ENCODE measurements at places on chromosomes 5 and 9. TPM values are rescaled to one million over a fixed set of nuclear protein-coding genes. Genes with fewer than 3 reads are reported as not detected.
A peak's percentile ranks its signal among the peaks of the same experiment; 100 is the strongest.

ARHGEF37 gene
- 4.1 TPM for polyA plus RNA-seq

DNA sequence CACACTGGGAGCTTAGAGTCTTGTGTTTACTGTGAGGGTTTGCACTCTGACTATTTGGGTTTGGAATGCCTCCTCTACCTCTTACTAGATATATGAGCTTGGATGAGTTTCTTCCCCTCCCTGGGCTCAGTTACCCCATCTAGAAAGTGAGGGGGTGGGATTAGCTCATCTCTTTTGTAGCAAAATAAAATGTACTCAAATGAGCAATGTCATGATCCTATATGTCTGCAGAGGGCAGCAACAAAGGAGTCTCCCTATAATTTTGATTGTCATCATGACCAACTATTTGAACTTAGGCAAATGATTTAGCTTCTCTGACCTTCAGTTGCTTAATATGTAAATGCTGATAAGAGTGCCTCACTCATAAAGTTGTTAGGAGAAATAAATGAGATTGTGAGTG is 109.0 kb downstream of the DPYSL3 start:
- H3K36me3 ChIP-seq, result peaks cover 55% of the 10 kb centered on the region
- no peaks in the 10 kb centered on the region for H3K27me3 ChIP-seq
- peaks cover 20% of the 10 kb centered on the region for H3K4me1 ChIP-seq
- DNase-seq, result no peak
- H3K4me3 ChIP-seq, result no peak overlapping the region

LMX1B gene
- polyA plus RNA-seq, result 0.34 TPM

GRCh38 chr5:144183254-144183889 is 12.7 kb downstream of the KCTD16 start:
- no peaks in the 10 kb centered on the region for H3K36me3 ChIP-seq
- no peak overlapping the region for H3K4me3 ChIP-seq
- no peaks in the 10 kb centered on the region for H3K27me3 ChIP-seq
- DNase-seq, result peak; percentile 51

TEX48 gene
- polyA plus RNA-seq, result not detected
